Skeletal muscle cell (primary cell): ENCODE measurements at places on chromosomes 5 and 9.
A peak's percentile ranks its signal among the peaks of the same experiment; 100 is the strongest.

GRCh38 chr5:76675364-76675763 is 40.6 kb upstream of the F2R start:
- DNase-seq: no peak

- DNase-seq: no peak
Observed at GRCh38 chr9:69564557-69564956, 107.6 kb downstream of the APBA1 start.

GRCh38 chr9:121674952-121675351 is 23.5 kb downstream of the DAB2IP start:
- no peak for DNase-seq

- DNase-seq: no peak
Observed at GRCh38 chr9:70053864-70054263, 10.2 kb downstream of the MAMDC2 start.

DNA sequence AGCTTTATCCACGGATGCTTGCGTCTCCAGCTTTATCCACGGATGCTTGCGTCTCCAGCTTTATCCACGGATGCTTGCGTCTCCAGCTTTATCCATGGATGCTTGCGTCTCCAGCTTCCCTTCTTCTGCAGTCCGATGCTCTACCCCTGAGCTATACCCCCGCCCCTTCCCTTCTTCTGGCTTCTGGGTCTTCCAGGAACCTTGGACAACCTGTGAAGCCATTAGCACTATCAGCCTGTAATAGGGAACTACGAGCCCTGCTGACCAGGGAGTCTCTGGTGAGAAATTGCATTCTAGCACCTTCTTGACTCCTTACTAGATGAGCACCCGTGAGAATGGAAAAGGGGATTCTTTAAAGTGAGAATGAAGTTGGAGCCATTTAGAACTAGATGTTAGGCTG is 39.1 kb upstream of the SH3PXD2B start:
- no peak for DNase-seq

- no peak for DNase-seq
Observed at GRCh38 chr9:17963498-17963897, 384.6 kb downstream of the SH3GL2 start.

- no peak for DNase-seq
Observed at GRCh38 chr5:128407944-128408343, 130.1 kb downstream of the FBN2 start.

- no peak for DNase-seq
Observed at GRCh38 chr9:78196258-78196657, 39.6 kb upstream of the CEP78 start.

GRCh38 chr5:122999947-123000563 is 36.5 kb downstream of the PPIC start:
- DNase-seq: peak; percentile 11

GRCh38 chr5:64688391-64688790 is 1.9 kb upstream of the SHISAL2B start:
- no peak for DNase-seq

- no peak for DNase-seq
Observed at GRCh38 chr9:34106110-34106509, 20.4 kb downstream of the DCAF12 start.

- no peak for DNase-seq
Observed at GRCh38 chr9:70540016-70540415, 125.6 kb upstream of the KLF9 start.

GRCh38 chr5:78182838-78183237 is 111.7 kb downstream of the AP3B1 start:
- no peak for DNase-seq

- no peak for DNase-seq
Observed at GRCh38 chr5:142411656-142412425, 87.0 kb upstream of the SPRY4 start.

GRCh38 chr9:112299514-112299913 is 33.9 kb downstream of the PTBP3 start:
- DNase-seq: peak; percentile 33

DNA sequence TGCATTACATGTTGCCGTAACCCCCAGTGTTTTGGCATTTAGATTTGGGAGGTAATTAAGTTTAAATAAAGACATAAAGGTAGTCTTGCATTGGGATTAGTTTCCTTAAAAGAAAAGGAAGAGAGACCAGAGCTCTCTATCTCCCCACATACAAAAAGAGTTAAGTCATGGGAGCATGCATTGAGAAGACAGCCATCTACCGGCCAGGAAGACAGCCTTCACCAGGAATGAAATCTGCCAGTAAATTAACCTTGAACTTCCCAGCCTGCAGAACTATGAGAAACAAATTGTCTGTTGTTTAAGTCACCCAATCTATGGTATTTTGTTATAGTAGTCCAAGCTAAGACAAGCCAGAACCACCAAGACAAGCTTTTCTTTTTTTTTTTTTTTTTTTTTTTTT is 567.0 kb upstream of the CDH18 start:
- DNase-seq: no peak

- DNase-seq: no peak
Observed at GRCh38 chr5:62340392-62340791, 34.4 kb downstream of the KIF2A start.

GRCh38 chr9:26746357-26747072 is 146.1 kb downstream of the CAAP1 start:
- DNase-seq: no peak

DNA sequence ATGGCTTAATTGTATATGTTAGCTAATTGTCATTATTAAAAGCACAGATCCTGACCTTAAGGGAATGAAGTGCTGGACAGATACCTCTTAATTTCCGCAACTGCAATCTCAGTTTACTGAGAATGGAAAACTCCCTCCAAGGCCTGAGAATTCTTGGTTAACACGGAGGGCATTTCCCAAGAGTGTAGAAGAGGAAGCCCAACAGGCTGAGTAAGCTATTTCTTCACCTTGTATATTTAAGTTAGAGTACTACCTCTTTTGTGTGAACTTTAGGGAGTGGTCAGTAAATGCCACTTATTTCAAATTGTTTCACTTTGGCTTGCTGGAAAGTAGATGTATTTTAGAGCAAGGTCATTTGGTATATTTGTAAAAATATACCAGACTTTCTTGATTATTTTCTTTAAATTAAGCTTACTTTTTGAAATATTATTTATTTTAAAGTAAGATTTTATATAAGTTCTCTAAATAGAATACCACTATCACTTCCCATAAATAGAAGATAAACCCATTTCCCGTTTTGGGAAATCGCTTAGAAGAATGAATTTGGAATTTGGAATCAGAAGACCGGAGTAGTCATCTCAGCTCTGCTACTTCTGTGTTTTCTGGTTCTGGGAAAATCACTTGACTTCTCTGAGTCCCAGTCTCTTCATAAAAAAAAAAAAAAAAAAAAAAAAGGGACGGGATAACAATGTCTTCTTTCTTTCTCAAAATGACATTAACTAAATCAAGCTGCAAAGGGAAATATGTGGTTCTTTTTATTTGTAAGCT is 26.0 kb upstream of the C9orf72 start:
- DNase-seq: no peak

DNA sequence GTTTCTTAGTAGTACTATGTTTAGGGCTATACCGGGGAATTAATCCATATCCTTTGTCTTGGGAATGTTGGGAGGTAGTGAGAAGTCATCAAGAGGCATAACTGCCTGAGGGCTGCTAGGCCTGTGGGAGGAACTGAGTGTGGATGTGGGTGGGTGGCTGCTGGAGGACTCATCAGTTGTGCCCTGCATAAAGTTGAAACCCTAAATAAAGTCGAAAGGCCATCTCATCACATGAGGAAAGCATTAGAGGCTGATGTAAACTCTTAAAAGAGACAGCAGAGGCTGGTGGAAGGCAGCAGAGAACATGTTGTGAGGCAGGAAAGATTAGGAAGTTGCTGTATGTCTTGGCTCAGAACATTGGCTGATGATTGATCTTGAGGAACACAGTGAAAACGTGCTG is 143.8 kb downstream of the MAST4 start:
- no peak for DNase-seq

- no peak for DNase-seq
Observed at GRCh38 chr9:4548811-4549725, 58.8 kb downstream of the SLC1A1 start.

- no peak for DNase-seq
Observed at GRCh38 chr9:128048663-128049062, 18.5 kb downstream of the NAIF1 start.

- DNase-seq: no peak
Observed at GRCh38 chr5:31113101-31113500, 80.4 kb upstream of the CDH6 start.

DNA sequence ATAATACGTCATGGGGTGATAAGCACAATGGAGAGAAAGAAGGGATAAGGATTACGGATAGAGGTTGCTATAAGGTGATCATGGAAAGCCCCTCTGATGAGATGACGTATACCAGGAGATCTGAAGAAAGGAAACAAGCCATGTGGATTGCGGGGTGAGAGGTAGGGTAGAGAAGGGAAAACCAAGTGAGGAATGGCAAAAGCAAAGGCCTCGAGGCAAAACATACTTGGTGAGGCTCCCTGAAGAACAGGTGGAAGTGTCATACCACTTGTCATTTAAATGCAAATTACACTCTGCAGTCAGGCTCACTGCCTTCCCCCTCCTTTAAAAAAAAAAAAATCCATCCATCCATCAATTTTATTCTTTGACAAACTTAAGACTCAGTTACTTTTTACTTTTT is 420.8 kb downstream of the RAB3C start:
- no peak for DNase-seq

- DNase-seq: no peak
Observed at GRCh38 chr9:38641985-38642864, 21.8 kb upstream of the ANKRD18A start.

DNA sequence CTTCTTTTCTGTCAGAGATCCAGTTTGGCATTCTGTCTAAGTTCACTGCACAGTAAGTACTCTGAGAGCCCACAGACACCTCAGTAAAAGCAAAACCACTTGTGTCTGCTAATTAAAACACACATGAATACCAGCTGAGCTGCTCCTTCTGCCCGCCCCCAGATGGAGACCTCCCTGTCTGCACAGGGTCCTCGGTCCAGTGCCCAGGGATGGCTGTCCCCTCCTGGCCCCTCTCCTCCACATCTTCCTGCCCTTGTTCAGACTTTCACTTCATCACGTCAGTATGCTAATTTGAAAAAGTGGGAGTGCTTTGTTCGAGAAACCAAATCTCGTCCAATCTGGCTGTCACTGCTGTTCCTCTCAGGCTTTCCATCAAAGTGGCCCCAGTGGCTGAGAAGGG is 43.5 kb downstream of the LIX1 start:
- DNase-seq: no peak

- DNase-seq: no peak
Observed at GRCh38 chr9:88923653-88924288, 67.5 kb upstream of the S1PR3 start.

GRCh38 chr5:107651325-107651724 is 19.4 kb downstream of the EFNA5 start:
- DNase-seq: no peak

- peak; percentile 66 for DNase-seq
Observed at GRCh38 chr9:104906441-104907277, 21.3 kb downstream of the ABCA1 start.

- no peak for DNase-seq
Observed at GRCh38 chr5:150158170-150158949, 2.7 kb upstream of the PDGFRB start.

DNA sequence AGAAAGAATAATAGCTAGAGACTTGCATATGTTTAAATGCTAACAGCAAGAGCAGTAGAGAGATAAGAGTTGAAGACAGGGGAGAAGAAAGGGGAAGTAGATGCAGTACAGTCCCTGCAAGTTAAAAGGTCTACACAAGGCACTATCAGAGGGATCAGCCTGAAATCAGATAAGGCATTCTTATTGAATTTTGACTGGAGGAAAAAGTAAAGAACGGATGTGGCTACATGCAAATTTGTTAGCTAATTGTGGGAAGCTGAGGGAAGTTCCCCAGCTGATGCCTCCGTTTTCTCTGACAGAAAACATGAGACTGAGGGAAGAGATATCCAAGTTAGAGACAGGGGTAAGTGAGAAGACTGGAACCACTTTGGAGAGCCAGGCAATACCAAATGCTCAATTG is 12.9 kb upstream of the RHOBTB3 start:
- DNase-seq: no peak

DNA sequence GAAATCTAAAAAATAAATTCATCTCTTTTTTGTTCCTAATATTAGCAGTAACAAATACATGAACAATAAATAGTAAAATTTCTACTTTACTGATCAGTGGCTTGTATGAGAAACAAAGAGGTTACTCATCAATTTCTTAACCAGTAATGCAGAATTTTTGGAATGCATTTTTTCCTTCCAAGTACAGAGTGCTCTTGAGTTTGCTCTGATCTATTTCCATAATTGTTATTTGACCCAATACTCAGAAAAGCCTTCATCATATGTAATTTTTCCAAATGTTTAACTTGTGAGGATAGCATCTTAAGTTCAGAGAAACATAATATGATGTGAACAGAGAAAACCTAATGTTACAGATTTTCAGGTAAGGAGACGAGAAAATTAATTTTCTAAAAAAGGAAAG is 47.3 kb downstream of the FBN2 start:
- no peak for DNase-seq
